Stimulated activated CD4-positive, alpha-beta T cell treated with anti-CD3 and anti-CD28 coated beads, Interleukin-1b, Interleukin-23, amount 100 ng/mL, for 48 hours (primary cell): ENCODE measurements at places on chromosomes 6 and 20.

DNA sequence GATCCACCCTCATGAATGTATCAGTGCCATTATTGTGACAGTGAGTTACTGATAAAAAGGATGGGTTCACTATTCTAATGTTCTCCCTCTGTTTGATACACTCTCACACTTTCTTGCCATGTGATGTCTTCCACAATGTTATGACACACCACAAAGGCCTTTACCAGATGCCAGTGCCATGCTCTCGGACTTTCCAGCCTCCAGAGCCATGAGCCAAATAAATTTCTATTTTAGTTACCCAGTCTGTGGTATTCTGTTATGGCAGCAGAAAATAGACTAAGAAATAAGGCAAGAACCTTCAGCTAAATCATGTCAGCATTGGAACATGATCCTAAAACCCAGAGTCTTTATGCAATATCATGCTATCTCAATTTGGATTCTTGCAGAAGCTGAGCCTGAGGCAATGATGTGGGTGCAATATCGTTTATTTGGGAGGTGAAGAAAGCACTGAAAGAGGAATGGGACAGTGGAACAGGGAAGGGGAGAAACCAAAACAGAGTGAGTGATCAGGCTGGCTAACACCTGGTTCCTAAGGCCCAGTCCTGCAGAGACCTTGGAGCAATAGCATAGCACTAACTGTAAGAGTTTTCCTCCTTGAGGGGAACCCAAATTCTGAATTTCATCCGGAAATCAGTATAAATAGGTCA, 130.4 kb upstream of the LRFN2 start:
- DNase-seq: no peak

GRCh38 chr6:6699741-6700367, 111.3 kb downstream of the LY86 start:
- no peak for DNase-seq

GRCh38 chr6:56637640-56638039, 5.0 kb downstream of the DST start:
- no peak for DNase-seq

GRCh38 chr6:155325700-155326516, 11.6 kb upstream of the TFB1M start:
- no peak for DNase-seq

GRCh38 chr20:38357653-38358207, 11.4 kb downstream of the LBP start:
- DNase-seq: no peak

GRCh38 chr6:149933461-149933860, 8.4 kb upstream of the ULBP2 start:
- no peak for DNase-seq

GRCh38 chr6:43746613-43747102, 23.4 kb upstream of the VEGFA start:
- DNase-seq: no peak

- DNase-seq: no peak
Measured at GRCh38 chr6:135994857-135995544, 143.5 kb downstream of the PDE7B start.

DNA sequence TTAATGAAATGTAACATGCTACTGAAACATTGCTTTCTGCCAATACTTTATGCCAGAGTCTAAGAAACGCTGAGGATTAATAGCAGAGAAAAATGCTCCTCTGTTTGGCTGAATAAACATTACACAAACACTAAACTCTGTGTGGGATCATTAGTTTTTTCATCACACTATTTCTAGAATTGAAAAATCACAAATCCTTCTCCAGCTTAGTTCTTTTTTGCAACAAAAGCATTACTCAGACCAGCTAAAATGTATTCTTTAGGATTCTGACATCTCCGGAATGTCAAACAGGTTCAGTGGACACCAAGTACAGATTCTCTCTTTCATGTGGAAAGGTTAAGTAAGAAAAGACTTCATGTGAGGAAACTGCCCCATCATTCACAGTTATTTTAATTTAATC, 226.9 kb downstream of the SIM1 start:
- DNase-seq: no peak

- no peak for DNase-seq
Measured at GRCh38 chr6:121756666-121757065, 321.2 kb downstream of the GJA1 start.

DNA sequence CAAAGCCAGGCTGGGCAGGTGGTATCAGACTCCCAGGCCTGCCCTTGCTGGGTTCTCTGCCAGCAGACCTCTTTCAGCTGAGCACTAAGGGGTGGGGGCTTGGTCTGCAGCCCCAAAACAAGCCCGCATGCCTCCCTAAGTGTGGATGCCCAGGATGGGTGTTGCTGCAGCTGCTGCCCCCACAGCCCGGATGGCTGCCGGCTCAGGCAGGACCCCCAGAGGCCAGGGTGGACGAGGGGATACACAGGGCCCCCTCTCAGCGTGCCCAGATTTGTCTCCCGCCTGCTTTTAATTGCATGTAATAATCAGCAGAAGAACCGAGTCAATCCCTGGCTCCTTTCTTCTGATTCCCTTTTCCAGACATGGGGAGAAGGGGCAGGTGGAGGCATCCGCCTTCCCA, 60.8 kb downstream of the VEGFA start:
- no peak for DNase-seq

DNA sequence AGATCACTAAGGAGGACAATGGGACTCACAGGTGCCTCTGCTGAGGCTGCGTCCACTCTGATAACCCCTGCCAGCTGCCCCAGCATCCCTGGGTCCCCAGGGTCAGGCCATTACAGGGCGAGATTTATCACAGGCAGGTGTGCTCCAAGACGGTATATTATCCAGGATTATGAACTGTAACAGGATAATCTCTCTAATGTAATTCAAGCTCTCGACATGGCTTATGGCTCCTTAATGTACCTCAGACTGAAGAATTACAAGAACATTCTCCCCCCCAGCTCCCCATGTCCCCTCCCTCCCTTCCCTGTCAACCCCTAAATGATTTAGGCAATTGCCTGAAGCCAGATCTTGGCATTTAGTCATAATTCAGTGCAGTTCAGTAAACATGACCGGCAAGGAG, 86.8 kb downstream of the NCR2 start:
- no peak for DNase-seq

- DNase-seq: no peak
Measured at GRCh38 chr6:111603040-111603439, 2.6 kb downstream of the TRAF3IP2 start.

- no peak for DNase-seq
Measured at GRCh38 chr6:63649847-63650265, 14.3 kb downstream of the PHF3 start.

DNA sequence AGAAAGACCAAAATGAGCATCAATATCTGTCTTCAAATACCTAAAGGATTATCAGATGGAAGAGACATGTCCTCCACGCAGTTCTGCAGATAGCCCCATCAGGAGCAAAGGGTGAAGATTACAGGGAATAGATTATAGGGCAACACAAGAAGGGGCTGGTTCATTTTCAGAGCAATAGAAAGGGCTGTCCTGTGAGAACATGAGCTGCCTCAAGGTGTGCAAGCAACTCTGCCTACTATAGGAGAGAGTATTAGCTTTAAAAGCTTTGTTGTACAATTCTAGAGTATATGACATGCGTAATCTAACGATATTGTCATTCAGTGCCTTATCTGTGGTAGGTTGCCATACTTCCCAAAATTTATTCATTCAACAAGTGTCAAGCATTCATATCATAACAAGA, 112.7 kb downstream of the NRSN1 start:
- no peak for DNase-seq

GRCh38 chr20:5608104-5608441, 142.1 kb upstream of the SHLD1 start:
- no peak for DNase-seq

- no peak for DNase-seq
Measured at GRCh38 chr6:89977808-89978748, 83.8 kb downstream of the GJA10 start.

DNA sequence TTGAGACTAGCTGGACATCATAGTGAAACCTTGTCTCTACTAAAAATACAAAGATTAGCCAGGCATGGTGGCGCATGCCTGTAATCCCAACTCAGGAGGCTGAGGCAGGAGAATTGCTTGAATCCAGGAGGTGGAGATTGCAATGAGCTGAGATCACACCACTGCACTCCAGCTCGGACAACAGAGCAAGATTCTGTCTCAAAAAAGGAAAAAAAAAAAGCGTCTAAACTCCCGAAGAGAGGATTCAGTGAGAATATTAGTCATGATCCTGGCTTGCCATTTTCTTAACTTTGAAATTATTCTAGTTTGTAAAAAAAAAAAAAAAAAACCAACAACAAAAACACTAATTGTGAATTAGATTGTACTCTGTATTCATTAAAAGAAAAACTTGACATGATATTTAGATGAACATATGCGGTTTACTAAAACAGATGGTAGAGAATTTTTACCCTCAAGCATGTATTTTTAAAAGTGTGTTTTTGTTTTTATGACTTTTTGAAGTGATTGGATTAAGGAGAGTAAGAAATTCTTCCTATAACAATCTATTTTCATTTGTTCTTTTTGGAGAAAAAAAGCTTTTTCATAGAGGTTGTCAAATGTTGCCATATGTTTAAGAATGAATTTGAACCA, 80.7 kb downstream of the UST start:
- DNase-seq: no peak

DNA sequence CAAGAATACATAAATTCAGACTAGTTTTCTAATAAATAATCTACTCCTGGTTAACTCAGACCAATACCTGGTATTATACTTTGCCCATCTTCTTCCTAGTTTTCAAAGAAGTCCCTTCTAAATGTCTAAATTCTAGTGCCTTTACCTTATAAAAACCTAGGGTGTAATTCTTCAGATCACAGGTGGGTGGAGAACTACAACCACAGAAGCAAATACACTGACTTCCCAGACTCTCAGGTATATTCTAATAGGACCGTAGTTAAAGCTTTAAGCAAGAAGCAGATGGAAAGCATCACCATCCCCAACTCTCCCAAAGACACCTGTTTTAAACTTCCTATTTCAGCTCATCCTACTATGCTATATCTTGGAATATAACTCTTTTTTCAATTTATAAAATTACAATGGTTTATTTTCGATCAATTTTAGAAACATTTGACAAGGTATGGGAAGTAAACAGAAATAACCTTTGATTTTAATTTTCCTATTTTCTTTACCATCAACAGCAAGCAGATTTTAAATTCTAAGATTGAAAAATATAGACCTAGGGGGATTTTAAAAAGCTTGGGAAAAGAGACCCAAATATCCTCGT, 15.8 kb downstream of the MAN1A1 start:
- no peak for DNase-seq

- DNase-seq: no peak
Measured at GRCh38 chr6:83908813-83909212, 49.3 kb downstream of the CYB5R4 start.

DNA sequence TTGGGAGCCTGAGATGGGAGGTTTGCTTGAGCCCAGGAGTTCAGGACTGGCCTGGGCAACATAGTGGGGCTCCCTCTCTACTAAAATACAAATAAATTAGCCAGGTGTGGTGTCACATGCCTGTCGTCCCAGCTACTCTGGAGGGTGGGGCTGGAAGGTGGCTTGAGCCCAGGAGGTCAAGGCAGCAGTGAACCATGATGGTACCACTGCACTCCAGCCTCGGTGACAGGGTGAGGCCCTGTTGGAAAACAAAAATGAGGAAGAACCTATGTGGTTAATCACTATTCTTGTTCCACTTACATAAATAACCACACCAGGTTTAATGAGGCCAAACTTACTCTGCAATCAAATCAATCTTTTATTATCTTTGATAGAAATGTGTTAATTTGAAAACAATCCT, 5.4 kb downstream of the PPDPF start:
- no peak for DNase-seq

DNA sequence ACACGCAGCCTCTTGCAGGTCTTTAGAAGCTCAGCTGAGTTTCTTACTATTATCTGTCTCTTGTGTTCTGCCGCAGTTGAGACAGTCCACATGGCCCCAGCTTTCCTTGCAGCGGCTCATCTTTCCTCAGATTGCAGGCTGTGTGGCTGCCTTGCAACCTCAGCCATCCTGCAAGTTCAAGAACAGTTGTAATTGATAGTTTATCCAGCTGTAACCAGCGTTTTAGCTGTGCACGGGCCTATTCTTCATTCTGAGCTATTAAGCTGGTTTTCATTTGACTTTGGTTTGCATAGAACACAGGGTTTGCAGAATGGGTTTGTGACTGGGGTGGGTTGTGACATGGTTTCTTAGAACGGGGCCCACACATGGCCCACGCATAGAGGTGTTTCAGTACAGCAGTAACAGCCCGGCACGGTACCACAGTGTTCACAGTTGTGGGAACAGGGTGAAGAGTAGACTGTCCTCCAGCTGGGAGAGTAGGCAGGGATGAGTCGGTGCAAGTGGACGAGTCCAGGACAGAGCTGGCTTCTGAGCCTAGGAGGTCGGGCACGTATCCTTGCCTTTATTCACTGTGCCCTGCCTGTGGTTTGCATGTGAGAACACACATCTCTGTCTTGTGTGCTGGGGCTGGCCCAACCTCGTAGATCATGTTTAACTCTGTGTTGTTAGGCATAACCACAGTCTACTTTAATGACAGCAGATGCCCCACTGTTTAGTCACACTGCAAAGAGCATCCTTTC, 89.2 kb downstream of the RPP40 start:
- DNase-seq: no peak

- DNase-seq: no peak
Measured at GRCh38 chr6:7268816-7269555, 44.0 kb downstream of the SSR1 start.

DNA sequence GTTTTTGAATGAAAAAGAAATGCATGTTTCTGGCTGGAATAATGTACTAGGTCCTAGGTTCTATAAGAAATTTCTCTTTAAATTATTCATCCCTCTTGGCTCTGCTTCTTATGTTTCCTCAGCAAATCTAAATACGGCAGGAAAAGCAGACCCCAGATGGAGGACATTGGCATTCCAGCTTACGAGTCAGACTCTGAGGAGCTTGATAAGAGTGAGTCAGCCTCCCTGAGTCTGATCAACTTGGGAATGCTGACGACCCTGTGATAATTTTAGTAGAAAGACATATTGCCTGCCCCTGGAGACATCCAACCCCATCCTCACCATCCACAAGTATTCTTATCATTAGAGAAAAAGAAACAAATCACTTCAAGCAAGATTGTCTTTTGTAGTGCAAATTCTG, 509.7 kb upstream of the MARCKS start:
- DNase-seq: no peak

DNA sequence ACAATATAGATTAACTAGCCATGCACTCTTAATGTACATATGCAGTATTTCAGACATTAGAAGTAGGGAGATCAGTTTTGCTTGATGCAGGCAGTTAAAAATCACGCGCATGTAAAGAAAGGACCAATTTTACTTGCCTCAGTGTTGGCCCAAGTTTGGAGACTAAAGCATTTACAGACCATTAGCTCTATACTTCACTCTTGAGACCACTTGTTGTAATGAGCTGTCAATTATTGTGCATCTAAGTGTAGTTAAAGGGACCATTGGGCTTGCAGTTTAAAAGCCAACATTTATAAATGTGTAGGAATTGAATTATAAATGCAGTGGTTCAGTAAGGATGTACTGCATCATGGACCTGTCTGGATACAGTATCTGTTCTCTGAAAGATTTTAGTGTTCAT, 53.7 kb downstream of the PLCB4 start:
- DNase-seq: no peak

DNA sequence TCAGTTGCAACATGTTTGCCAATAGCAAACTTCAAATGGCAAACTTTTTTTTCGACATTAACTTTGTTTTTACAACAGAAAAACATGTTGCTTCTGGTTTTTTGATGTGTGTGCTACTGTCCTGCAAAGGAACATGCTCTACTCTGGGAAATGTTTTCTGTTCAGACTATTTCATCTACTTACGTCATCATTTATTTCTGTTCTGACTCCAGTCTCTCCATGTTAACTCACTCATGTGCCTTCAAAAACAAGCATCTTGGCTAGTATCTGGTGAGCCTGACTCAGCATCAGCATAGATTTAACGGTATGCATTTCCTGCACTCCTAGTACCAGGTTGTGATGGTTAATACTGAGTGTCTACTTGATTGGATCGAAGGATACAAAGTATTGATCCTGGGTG, 36.1 kb upstream of the MAP7 start:
- no peak for DNase-seq
